A549 treated with RU486 at 1 μM for 4 hours (cell line): ENCODE measurements at places on chromosomes 12 and 14. TPM values are rescaled to one million over a fixed set of nuclear protein-coding genes. Genes with fewer than 3 reads are reported as not detected.

The PRB2 gene
- total RNA-seq = not detected in 5 replicates

The YY1 gene
- total RNA-seq = 65.7 to 80.0 TPM (median 70.3 TPM) in 5 replicates

The PLEKHH1 gene
- total RNA-seq = 2.8 to 3.6 TPM (median 3.3 TPM) in 5 replicates

The IL22 gene
- not detected in 5 replicates for total RNA-seq

The BBS10 gene
- 1.2 to 5.2 TPM (median 4.2 TPM) in 5 replicates for total RNA-seq

The MANSC1 gene
- total RNA-seq = 3.2 to 4.6 TPM (median 3.7 TPM) in 5 replicates

The BCL11B gene
- total RNA-seq = 0.16 to 0.30 TPM (median 0.30 TPM) in 5 replicates

The CLEC12A gene
- total RNA-seq = not detected in 5 replicates

The SDR9C7 gene
- total RNA-seq = not detected in 5 replicates

The PRH2 gene
- total RNA-seq = not detected in 5 replicates

The HAL gene
- 0.21 to 0.51 TPM (median 0.27 TPM) in 4 of 5 replicates, not detected in the other for total RNA-seq
